ENCODE measurements at places on chromosomes 1 and 21. TPM values are rescaled to one million over a fixed set of nuclear protein-coding genes. Genes with fewer than 3 reads are reported as not detected.
A peak's percentile ranks its signal among the peaks of the same experiment; 100 is the strongest.

- peak; percentile 63 for DNase-seq
These were observed 9.6 kb downstream of the PROK1 start for GRCh38 chr1:110460253-110461220.

DNA sequence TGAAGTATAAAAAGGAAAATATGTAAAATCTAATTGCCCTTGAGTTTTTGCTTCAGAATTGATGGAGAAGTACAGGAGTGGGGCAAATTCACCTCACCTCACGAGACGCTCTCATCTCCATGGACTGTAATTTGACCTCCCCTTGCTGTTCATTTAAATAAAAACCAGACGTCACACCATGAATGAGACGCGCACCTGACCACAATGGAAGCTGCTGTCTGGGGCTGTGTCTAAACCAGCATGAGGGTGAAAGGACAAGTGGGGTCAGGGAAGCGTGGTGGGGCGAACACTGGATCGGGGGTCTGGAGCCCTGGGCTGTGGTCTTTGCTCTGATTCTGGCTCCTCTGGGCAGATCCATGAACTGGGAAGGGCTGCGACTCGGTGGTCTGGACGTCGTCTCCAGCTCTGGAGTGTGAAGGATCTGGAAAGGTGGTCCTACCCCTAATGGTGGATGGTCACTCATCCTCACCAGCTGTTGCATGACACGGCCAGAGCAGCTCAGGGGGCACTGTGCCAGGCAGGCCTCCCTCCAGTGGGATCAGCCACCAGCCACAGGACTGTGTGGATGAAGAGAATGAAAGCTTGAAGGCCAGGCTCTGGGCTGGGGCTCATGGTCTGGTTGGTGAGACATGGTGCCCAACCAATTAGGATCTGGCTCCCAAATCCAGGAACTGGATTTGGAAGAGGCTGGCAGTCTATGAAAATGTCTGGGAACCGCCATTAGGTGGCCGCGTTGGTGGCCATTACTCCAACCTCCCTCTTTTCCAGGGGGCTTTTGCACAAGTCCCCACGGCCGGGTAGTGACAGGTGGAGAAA lies 728.6 kb downstream of the PTPRU start:
- peak; percentile 12 for DNase-seq

GRCh38 chr1:56644919-56645676 lies at the start of gene PRKAA2:
PRKAA2 (plus strand) TSS chr1:56645314; CDS start chr1:56645388, 74 bp downstream.
- DNase-seq, result no peak

- DNase-seq, result no peak
These were observed 3.0 kb downstream of the PLA2G2F start for GRCh38 chr1:20142001-20142710.

DNA sequence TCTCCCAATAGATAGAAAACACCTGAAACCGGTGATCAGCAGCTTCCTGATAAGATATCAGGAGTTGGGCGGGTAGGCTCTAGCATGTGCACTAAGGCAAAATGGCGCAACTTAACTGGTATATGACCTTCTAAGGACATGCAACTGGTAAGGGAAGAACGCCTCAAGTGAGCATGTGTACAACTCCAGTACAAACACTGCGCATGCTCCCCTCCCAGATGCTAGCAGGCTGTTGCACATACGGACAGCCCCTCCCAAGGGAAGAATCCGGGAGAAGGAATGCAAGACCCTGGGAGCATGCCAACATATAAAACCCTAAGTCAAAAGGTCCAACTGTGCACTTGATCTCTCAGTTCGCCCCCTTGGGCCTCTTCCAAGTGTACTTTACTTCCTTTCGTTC lies 110.8 kb downstream of the TSEN15 start:
- no peak for DNase-seq

DNA sequence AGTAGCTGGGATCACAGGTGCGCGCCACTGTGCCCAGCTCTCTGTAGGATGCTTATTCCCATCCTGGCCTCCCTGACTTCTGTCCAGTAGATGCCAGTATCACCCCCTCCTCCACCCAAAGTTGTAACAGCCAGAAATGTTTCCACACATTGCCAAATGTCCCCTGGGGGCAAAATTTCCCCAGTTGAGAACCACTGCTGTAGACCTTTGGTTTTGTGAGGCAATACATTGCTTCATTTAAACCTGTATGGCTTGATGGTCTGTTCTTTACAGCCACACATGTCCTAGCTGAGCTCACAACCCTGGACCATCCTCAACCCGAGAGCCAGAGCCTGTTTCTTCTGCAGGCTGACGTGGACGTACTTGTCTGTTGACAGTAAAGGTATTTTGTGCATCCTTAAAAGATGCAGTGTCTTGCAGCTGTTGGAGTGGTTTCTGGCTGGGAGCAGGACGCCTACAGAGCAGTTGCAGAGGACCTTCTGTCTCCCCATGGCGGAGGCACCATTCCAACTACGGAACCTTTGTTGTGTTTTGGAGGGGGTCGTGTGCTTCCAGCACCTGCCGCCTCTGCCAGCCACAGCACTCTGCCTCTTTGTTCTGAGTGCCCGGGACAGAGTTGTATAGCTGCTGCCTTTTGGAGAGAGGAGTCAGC lies 26.6 kb downstream of the DOP1B start:
- no peak for DNase-seq

DNA sequence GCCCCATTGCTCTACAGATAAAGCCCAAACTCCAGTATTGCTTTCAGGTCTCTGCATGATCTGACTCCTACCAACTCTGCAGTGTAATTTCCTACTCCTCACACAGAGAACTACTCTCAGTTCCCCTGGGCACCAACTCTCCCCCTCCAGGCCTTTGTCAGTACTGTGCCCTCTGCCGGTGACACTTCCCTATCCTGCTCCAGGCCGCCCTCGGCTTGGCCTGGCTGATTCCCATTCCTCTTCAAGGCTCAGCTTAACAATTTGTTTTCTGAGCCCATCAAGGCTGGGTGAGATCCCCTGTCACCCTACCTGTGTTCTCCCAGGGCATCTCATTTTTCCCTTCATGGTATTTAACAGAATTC lies 2.6 kb downstream of the SLAMF8 start:
- no peak for DNase-seq

- no peak for DNase-seq
These were observed 12.1 kb downstream of the PEAR1 start for GRCh38 chr1:156905651-156906050.

DNA sequence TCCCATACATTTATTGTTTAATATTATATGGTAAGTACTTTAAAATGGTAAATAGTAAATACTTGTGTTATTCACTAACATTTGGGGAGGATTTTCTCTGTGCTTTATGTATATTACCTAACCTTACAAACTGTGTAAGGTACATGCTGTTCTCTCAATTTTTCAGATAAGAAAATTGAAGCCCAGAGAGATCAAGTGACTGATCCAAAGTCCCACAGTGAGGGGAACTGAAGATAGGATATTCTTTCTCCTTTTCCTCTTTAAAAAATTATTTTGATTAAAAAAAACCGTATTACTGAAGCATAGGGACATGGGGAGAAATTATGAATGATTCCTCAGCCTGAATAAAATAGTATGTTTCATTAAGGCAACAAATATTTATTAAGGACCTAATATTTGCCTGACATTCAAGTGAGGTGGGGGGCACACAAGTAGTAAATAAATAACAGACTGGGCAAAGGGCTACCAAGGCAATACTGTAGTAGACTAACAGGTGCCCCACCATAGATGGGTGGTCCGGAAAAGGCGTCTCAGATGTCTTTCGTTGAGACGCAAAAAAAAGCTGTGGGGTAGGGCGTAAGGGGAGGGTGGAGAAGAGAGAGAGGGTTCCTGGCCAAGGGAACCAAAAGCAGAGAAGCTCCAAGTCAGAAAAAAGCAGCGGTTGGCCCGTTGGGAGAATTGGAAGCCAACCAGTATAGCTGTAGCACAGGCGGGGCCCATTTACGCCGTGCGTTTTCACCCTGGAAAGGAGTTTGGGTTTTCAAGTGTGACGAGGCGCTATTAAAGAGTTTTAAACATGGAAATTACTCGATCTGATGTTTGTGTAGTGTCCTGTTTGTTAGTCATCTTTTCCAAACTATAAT lies 944 bp upstream of the AGO3 start:
- no peak for DNase-seq

- DNase-seq, result no peak
These were observed 13.5 kb upstream of the PLA2G2C start for GRCh38 chr1:20199840-20200239.

- DNase-seq, result peak; percentile 56
These were observed 1.1 kb downstream of the LRRC8C start for GRCh38 chr1:89633800-89634625.

- DNase-seq, result peak; percentile 93
These were observed 4.2 kb upstream of the IL19 start for GRCh38 chr1:206766251-206766856.

GJC2 gene
- total RNA-seq, result 2.0 TPM

SLC45A3 gene
- total RNA-seq, result 2.0 TPM

VWA5B1 gene
- total RNA-seq, result not detected

NBPF8 gene
- 8.8 TPM for total RNA-seq

SPTA1 gene
- total RNA-seq, result not detected

TIE1 gene
- not detected for total RNA-seq

LYPD8 gene
- total RNA-seq, result not detected

KAZN gene
- total RNA-seq, result 4.2 TPM
